ENCODE measurements at places on chromosomes 12 and 14.

- no peak for DNase-seq
Measured at GRCh38 chr12:95022477-95022876, 19.0 kb upstream of the NDUFA12 start.

GRCh38 chr12:53820514-53821306 is 68.9 kb upstream of the CISTR start:
- DNase-seq, result no peak

DNA sequence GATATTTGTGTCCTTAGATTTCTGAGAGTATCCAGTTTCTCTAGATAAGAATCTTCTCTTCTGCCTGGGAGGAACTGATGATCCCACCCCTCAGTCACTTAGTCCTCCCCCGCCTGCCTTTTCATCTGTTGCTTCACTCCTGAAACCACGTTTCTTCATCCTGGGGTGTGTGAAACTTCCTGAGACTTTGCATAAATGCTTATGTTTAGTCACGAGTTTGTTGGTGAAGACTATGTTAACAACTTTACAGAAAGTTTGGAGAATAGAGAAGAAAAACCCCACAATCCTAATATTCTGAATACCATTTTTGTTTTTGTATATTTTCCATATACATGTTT is 33.2 kb downstream of the MARK3 start:
- DNase-seq, result peak; percentile 33

GRCh38 chr12:15355766-15356165 is 33.5 kb downstream of the PTPRO start:
- DNase-seq, result no peak

Measured in femur (tissue), 1 donor.